ENCODE measurements at places on chromosomes 7 and 10. TPM values are rescaled to one million over a fixed set of nuclear protein-coding genes. Genes with fewer than 3 reads are reported as not detected.
A peak's percentile ranks its signal among the peaks of the same experiment; 100 is the strongest.

GRCh38 chr10:102917314-102917961 lies 656 bp upstream of the CNNM2 start:
- H3K27ac ChIP-seq = peak overlapping the region; percentile 87
- peaks cover 14% of the 10 kb centered on the region for H3K4me1 ChIP-seq
- no peaks in the 10 kb centered on the region for H3K36me3 ChIP-seq
- DNase-seq = peak; percentile 92
- H3K27me3 ChIP-seq = no peaks in the 10 kb centered on the region
- H3K4me3 ChIP-seq = peak overlapping the region; percentile 89

CHAT gene
- total RNA-seq = not detected

PLXNA4 gene
- total RNA-seq = 6.6 TPM

DNA sequence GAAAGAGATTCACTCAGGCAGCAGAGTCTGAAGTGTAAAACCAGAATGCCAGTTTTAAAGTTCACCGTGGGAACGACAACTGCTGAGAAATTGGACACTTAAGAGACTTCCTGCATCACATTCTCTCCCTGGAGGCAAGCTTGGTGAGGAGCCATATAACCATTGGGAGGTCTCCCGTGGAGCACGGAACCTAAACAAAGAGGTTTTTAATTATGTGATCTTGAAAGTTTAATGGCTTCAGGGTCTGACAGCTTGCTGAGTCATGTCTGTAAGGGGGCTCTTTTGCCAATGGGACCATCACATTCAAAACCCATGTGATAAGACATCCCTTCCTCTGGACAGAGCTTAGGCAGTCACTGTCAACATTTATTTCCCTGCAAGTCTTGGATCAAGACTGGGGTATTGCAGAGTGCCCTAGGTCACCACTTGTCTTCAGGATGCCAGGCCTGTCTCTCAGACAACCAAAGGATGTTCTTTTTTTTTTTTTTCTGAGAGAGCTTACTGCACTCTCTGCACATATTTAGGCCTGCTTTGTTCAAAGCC lies 674.4 kb downstream of the TYW1 start:
- H3K27me3 ChIP-seq = no peaks in the 10 kb centered on the region
- DNase-seq = no peak
- no peaks in the 10 kb centered on the region for H3K36me3 ChIP-seq
- H3K27ac ChIP-seq = no peak overlapping the region

ANKRD26 gene
- 7.4 TPM for total RNA-seq

- peaks cover 55% of the 10 kb centered on the region for H3K36me3 ChIP-seq
- peaks cover 20% of the 10 kb centered on the region for H3K4me1 ChIP-seq
- no peak overlapping the region for H3K4me3 ChIP-seq
Measured at GRCh38 chr10:59843748-59844147, 62.6 kb downstream of the CCDC6 start.

- no peak overlapping the region for H3K4me3 ChIP-seq
- H3K27ac ChIP-seq = no peak overlapping the region
- no peaks in the 10 kb centered on the region for H3K4me1 ChIP-seq
- no peak for DNase-seq
Measured at GRCh38 chr10:92997620-92998019, 63.0 kb upstream of the CYP26C1 start.

DNA sequence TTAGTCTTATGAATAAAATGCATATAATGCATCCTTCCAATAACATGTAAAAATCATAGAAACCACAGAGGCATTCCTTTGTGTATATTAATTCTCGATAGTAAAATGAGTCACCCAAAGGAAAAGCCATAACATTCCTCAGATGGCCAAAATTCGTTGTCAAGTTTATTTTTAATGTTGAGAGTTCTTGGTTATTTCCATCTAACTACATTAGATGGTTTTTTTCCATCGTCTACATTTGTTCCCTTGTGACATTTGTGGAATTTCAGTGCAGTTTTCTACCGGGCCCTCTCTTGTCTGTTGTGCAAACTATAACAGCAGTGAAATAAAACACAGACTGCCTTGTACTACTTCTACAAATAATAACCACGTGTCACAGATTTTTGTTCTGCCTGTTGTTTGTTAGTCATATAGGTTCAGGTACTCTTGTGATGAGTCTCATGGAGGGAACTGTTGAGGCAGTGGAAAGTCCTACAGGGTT lies 54.7 kb upstream of the CCAR1 start:
- H3K4me1 ChIP-seq = no peaks in the 10 kb centered on the region
- H3K4me3 ChIP-seq = no peak overlapping the region
- H3K36me3 ChIP-seq = no peaks in the 10 kb centered on the region
- no peak for DNase-seq
- H3K27me3 ChIP-seq = no peaks in the 10 kb centered on the region

DNA sequence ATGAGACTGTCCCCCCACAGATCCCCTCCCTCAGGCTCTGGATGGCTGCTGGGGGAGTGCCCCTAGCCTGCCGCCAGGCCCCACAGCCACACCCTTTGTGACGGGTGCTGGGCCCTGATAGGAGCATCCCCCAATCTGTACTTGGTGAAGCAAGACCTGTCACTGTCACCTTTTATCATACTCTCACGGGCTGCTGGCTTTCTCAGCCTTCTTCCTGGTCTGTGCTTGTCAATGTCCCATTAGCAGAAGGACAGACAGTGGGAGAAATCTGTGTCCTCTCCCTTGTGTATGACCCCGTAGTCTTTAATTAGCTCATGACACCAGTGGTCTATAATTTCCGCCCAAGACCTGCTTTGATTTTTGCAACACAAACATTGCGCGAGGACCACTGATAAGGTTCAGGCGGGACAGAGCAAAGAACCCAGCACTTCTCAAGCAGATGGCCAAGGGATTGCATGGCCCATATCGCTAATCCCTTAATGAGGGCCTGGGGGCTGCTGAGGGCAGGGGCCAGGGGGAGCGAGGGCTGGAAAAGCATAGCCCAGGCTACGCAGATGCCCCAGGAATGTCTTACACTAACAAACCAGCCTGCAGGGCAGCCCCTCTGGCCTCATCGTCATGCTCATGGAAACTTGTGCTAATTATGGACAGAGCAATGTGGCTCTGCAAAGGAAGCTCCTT lies 127.8 kb downstream of the PTPN20 start:
- no peak for DNase-seq
- no peaks in the 10 kb centered on the region for H3K4me1 ChIP-seq
- no peaks in the 10 kb centered on the region for H3K27me3 ChIP-seq

- no peak for DNase-seq
- no peak overlapping the region for H3K27ac ChIP-seq
- H3K4me3 ChIP-seq = no peak overlapping the region
- no peaks in the 10 kb centered on the region for H3K36me3 ChIP-seq
- no peaks in the 10 kb centered on the region for H3K4me1 ChIP-seq
Measured at GRCh38 chr7:110283056-110283455, 807.9 kb upstream of the LRRN3 start.

All from esophagus muscularis mucosa (tissue), 4 donors.